ENCODE measurements at places on chromosomes 7 and 10. TPM values are rescaled to one million over a fixed set of nuclear protein-coding genes. Genes with fewer than 3 reads are reported as not detected.
A peak's percentile ranks its signal among the peaks of the same experiment; 100 is the strongest.

The CYP2C8 gene
- not detected for total RNA-seq

- no peak for DNase-seq
- H3K4me3 ChIP-seq = no peak overlapping the region
- no peaks in the 10 kb centered on the region for H3K36me3 ChIP-seq
- H3K4me1 ChIP-seq = no peaks in the 10 kb centered on the region
- H3K27ac ChIP-seq = no peak overlapping the region
These were observed 629.3 kb downstream of the IPMK start for GRCh38 chr10:57638411-57638810.

DNA sequence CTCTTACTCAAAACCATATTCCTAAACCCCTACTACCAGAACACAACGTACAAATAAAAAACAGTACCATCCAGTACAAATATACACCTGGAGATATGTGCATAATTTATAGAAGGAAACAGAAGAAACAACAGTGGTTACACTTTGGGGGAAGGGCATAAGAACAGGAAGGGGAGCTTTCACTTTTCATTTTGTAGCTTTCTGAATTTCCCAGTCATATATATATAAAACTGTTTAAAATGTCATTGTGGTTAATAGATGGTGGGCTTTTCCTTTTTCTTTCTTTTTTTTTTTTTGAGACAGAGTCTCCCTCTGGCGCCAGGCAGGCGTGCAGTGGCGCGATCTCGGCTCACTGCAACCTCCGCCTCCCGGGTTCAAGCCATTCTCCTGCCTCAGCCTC lies 47.2 kb downstream of the MALSU1 start:
- peak overlapping the region; percentile 27 for H3K27ac ChIP-seq
- H3K27me3 ChIP-seq = peaks cover 16% of the 10 kb centered on the region
- peaks cover 13% of the 10 kb centered on the region for H3K36me3 ChIP-seq
- peak overlapping the region; percentile 76 for H3K4me3 ChIP-seq
- DNase-seq = no peak
- peaks cover 31% of the 10 kb centered on the region for H3K4me1 ChIP-seq

DNA sequence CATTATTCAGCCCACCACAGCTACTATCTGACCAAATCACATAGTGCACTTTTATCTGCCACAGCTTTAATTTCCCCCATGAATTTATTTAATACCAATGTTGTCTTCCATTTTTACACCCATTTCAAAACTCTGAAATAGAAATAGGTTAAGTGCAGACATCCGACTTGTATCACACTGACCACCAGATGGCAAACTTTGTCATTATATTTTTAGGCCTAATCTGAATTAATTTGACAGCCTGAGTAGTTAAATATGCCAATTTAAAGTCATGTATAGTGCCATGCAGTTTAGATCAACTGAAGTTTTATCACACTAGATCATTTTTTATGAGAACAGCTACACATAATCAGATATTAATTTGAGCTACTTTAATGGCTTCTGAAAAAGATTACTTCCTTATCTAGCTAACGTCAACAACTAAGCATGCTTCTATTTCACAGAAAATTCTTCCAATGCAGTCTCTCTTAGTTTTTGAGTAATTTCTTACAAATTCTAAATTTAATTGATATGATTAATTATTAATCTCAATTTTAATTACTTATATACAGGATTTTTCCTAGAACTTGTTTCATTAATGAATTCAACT lies 566.4 kb downstream of the GFRA1 start:
- H3K36me3 ChIP-seq = no peaks in the 10 kb centered on the region
- no peak for DNase-seq
- H3K4me1 ChIP-seq = no peaks in the 10 kb centered on the region
- H3K27me3 ChIP-seq = no peaks in the 10 kb centered on the region
- no peak overlapping the region for H3K27ac ChIP-seq

- no peak for DNase-seq
- H3K36me3 ChIP-seq = no peaks in the 10 kb centered on the region
- no peak overlapping the region for H3K4me3 ChIP-seq
- H3K27me3 ChIP-seq = peaks cover 8% of the 10 kb centered on the region
- H3K4me1 ChIP-seq = no peaks in the 10 kb centered on the region
These were observed 82.2 kb upstream of the GPR141 start for GRCh38 chr7:37601321-37601720.

The UNC5B gene
- 0.10 TPM for total RNA-seq

All from activated T-helper 1 cell treated with anti-CD3 and anti-CD28 coated beads, Interleukin-12 subunit alpha, Interleukin-12 subunit beta, Interleukin-2, Interleukin-4 antibody, amounts not matched to agents 30 ng/mL and 10 ng/mL and 1 ng/mL, durations not matched to agents 14 hours and 24 hours and 36 hours (primary cell).